ENCODE measurements at places on chromosomes 4 and X.

GRCh38 chr4:114005569-114006442, 26.4 kb upstream of the ARSJ start:
- DNase-seq = no peak

DNA sequence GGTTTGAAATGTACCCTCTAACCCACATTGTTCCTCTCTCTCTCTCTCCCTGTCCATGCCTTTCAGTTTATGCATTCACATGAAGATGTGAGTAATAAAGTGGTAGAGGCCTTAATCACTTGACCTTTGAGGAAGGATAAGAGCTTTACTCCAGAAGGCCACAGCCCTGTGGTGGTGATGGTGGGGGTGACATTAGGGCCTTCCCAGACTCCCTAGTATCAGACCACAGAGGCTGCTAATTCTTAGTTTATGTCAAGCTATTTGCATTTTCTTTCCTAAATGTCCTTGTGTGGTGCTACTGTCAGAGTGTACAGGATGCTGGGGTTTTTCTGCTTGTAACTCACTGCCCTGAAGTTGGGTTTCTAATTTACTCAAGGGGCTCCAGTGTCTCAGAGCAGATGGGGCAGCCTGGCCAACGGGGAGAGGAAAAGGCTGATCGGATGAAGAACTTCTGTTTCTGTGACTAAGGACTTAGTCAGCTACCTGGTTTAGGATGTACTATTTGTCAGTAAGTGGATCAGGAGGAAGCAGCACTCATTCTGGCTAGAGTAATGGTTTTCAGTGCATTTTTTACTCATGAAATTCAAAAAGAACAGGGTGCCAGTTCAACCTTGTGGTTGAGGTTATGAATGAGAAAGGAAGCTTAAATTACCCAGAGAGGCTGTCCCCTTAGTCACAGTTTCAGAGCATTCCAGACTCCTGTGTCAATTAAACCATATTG, 509.6 kb upstream of the DIPK2B start:
- DNase-seq = peak; percentile 99

DNA sequence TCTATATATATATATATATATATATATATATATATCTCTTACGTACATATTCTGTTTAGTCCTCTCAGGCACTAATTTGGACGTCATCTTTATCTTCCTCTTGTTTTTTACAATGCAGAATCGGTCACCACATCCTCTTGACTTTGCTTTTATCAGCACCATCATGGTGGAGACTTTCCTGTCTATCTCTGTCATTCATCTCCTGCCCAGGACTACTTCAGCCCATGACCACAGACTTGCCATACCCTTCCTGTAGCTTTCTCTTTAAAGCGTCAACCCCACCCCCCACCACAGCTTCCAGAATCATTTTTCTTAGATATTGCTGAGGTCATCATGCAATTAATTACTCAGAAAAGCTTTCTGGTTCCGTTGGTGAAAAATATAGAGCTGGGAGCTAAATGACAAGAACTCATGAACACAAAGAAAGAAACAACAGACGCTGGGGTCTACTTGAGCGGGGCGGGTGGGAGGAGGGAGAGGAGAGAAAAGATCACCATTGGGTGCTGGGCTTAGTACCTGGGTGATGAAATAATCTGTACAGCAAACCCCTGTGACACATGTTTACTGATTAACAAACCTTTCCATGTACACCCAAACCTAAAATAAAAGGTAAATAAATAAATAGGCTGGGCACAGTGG, 30.5 kb upstream of the PRKX start:
- DNase-seq = no peak

DNA sequence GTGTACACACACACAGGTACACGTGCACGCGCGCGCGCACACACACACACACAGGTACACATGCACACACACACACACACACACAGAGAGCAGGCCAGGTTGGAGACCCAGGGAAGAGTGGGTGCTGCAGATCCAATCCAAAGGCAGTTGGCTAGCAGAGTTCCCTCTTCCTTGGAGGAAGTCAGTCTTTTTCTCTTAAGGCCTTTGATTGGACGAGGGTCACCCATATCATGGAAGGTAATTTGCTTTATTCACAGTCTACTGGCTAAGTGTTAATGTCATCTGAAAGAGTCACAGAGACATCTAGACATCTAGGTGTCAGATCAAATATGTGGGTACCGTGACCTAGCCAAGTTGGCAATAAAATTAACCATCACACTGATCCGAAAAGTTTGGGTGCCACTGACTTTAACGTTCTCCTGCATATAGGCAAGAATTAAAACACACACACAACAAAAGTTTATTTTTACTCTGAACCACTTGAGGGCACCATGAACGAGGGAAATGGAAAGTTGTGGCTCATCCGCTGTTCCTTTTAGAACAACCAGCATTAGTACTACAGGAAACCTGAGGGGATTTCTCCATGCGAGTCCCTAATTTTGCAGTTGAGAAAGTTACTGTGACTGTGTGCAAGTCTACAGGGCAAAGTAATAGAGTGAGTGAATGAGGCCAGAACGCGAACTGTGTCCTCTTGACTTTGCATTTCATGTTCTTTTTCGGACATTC, 66.0 kb upstream of the STOX2 start:
- DNase-seq = no peak

DNA sequence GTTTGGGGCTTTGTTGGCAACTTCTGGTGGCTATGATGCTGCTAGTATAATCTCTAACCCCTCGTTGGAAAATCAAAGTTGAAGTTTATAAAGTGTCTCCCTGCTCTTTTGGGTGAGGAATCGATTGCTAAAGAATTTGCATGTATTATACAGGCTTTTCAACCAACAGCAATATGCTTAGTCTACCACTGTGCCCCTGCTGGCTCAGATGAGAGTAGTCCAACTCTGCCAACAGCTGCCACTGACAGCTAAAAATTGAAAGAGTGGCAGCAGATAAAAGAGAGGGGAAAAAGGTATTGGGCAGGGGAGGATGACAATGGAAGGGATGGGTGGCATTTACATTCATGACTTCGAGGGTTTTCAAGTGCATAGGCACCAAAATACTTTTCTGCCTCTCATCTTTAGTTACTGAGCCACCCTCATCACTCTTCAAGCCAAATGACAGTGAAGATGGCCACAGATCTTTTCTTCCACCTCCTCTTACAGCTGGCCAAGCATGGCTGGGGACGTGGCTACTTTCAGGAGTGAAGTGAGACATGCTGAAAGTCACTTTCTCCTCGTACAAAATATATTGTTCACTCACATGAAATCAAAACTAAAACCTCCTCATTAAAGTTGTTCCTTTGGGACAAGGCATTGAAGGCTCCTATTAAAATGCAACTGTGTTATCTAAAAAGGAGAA, 2.7 kb upstream of the GRIA3 start:
- no peak for DNase-seq

- DNase-seq = no peak
Measured at GRCh38 chr4:100366213-100366612, 151.6 kb downstream of the EMCN start.

DNA sequence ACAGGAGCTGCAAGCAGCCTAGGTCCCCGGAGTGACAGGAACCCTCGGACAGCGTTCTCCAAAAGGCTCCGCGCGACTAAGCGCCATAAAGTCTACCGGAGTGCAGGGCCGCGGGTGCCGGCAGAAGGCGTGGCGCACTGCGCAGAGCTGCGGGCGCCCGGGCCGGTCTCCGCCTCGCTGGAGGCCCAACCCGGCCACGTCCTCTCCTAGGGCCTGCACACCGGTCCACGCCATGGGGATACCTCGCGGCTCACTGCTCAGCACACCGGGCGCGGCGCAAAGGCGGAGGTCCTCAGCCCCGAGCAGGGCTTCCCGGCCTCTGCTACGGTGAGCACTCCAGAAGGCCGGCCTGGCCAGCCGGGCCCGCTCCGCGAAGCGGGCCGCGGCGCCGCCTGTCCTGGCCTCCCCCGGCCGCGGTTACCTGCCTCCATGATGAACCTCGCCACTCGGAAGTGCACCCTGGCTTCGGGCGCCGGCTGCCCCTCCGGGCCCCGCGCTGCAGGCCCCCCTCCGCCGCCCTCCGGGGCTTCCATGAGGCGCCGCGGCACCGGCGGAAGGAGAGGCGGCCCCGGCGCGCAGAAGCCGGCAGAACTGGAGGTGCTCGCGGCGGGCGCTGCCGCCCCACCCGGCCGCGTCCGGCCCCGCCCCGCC, at the start of gene CCNQ:
Gene CCNQ (minus strand): TSS at position 599 of the 651 bp plus-strand sequence. CDS start 66 bp downstream, at position 533.
- no peak for DNase-seq
